Spinal cord (tissue), 10 donors: ENCODE measurements at places on chromosomes 5 and 9. TPM values are rescaled to one million over a fixed set of nuclear protein-coding genes. Genes with fewer than 3 reads are reported as not detected.

DNA sequence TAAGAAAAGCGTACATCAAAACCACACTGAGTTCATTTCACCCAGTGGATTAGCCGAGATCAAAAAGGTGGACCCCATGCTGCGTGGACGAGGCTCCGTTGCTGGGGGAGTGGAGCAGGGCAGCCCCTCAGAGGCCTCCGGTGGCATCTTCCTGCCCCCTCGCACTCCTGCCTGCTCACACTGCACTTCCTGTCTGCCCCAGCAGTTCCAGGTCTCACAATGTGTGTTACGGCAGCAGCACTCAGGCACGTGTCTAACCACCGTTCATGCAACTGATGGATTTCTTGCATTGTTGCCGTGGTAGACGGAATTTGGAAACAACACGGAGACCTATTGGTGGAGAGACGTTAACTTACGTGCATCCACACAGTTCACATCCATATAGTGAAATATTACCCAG is 196.6 kb upstream of the OTULINL start:
- DNase-seq: no peak
- H3K4me1 ChIP-seq: peaks cover 7% of the 10 kb centered on the region
- no peaks in the 10 kb centered on the region for H3K27me3 ChIP-seq
- H3K36me3 ChIP-seq: peaks cover 32% of the 10 kb centered on the region

DNA sequence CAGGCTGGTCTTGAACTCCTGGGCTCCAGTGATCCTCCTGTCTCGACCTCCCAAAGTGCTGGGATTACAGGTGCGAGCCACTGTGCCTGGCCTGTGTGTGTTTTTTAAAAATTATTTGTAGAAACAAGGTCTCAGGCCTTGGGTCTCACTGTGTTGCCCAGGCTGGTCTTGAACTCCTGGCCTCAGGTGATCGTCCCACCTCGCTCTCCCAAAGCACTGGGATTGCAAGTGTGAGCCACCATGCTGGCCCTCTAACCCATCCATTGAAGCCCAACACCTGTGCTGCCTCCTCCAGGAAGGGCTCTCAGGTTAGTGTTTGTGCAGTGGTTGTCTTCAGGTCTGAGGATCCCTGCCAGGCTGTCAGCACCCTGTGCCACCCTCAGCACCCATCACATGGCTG is 56.6 kb downstream of the CXXC5 start:
- H3K4me3 ChIP-seq: no peak overlapping the region
- DNase-seq: no peak
- no peaks in the 10 kb centered on the region for H3K36me3 ChIP-seq

- H3K27ac ChIP-seq: no peak overlapping the region
- H3K36me3 ChIP-seq: peaks cover 95% of the 10 kb centered on the region
- H3K4me1 ChIP-seq: no peaks in the 10 kb centered on the region
- no peak overlapping the region for H3K4me3 ChIP-seq
Measured at GRCh38 chr5:867300-867870, 16.6 kb upstream of the ZDHHC11 start.

DNA sequence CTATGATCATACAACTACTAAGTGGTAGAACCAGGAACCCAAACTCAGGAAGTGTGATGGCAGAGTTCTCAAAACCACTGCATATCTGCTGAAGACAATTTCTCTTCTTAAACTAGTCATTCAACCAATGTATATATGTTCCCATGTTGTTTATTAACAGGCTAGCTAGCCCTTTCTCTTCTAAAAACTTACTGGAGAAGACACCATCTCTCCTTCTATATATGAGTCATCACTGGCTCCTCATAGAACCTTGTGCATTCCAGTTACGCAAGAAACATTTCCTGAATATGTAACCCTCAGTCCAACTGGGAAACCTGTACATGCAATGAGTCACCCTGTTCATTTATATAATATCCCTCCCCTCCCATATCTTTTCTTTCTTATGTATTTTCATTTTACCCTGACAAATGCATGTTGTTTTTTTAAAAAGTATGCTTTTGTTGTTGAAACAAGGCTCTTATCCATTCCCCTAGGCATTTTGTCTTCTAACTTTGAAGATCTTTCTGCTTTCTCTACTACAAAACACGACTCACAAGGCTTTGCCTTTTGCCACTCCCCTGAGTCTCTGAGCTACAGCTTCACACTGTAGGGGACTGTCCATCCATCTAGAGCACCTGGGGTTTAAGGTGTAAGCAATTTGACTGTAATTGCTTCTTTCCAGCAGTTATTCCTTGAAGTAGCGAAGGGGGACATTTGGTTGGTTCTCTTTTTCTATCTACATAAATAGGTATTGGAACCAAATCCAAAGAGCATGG is 119.5 kb downstream of the ANXA1 start:
- no peaks in the 10 kb centered on the region for H3K36me3 ChIP-seq
- no peaks in the 10 kb centered on the region for H3K4me1 ChIP-seq
- H3K27me3 ChIP-seq: no peaks in the 10 kb centered on the region
- H3K27ac ChIP-seq: no peak overlapping the region
- no peak overlapping the region for H3K4me3 ChIP-seq

The PRR7 gene
- total RNA-seq: 4.3 TPM

DNA sequence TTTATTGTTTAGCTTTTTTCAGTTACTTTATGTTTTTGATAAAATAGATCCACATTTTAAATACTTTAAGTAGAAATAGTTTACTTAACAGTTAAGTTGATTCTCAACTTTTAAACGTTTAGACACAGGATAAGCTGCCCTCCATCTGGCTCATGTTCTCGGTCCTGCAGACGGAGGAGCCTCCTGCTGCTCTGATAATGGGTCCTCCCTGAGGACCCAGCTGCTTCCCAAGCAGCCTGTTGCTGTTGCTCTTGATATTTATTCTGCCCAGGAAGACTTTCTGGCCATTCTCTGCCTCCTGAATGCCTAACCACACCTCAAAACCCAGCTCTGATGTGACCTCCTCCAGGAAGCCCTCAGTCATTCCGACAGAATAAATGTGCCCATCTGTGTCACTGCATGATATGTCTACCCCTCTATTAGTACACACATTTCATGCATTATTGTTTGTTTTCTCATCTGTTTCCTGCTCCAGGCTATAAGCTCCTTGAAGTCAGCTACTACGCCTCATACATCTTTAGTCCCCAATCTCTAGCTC is 267.2 kb upstream of the MSX2 start:
- DNase-seq: no peak
- no peak overlapping the region for H3K27ac ChIP-seq
- H3K4me1 ChIP-seq: no peaks in the 10 kb centered on the region
- H3K4me3 ChIP-seq: no peak overlapping the region

The BTNL3 gene
- not detected for total RNA-seq

The FOXD4L3 gene
- total RNA-seq: 0.17 TPM

DNA sequence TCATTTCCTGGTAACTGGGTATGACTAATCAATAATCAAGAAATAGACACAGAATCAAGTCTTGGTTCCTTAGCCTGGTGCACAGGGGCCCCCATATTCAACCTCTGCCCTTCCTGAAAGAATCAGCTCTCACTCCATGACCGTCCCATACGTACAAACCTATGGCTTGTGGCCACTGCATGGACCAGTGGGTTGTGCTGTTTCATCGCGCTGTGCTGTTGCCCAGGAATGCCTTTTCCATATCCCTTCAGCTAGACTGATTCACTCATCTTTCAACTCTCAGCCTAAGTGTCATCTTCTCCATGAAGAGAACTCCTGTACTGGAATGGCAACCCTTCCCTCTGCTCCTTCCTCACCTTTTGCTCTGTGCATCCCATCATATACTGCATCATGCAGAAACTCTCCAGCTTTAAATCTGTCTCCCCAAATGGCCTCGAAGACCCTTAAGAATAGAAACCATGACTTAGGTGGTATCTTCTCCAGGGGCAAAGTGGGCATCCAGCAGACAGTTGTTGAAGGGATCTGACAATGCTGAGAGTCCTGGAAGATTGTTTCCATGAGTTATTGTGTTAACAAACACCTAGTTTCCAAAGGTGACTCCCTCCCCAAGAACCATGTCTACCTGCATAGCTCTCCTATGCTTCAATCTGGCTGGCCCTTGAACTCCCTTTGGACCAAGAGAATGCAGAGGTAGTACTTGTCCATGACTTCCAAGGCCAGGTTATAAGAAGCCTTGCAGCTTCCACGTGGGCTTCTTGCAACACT is 180.8 kb downstream of the ACTL7B start:
- no peak overlapping the region for H3K4me3 ChIP-seq
- H3K4me1 ChIP-seq: peaks cover 3% of the 10 kb centered on the region

DNA sequence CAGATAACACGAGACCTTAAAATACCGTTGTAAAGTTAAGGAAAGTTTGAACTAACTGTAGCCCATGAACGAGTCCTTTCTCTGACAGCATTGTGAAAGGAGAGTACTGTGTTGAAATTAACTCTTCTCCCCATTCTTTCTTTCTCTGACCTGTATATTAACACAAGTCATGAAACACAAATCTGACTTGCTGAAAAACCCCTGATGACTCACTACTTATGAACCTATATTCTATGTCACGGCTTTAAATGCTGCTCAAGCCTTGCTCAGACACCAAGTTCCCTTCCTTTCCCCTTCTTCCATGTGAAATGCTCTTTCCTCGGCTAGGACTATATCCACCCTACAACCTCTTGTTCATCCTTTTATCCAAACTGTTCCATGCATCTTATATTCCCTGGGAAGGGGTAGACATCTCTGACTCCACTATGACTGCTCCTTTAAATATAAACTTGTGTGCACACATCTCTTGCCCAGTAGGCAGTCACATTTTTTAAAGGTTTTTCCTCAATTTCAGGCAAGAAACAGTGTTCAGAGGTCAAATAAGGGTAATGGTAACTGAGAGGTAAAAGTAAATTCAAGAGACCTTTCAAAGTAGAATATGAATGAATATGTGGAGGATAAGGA is 142.9 kb downstream of the NFIB start:
- H3K36me3 ChIP-seq: no peaks in the 10 kb centered on the region
- no peaks in the 10 kb centered on the region for H3K4me1 ChIP-seq
- DNase-seq: no peak
- H3K27ac ChIP-seq: no peak overlapping the region
- H3K4me3 ChIP-seq: no peak overlapping the region

- H3K4me3 ChIP-seq: no peak overlapping the region
- DNase-seq: no peak
- no peaks in the 10 kb centered on the region for H3K4me1 ChIP-seq
- no peaks in the 10 kb centered on the region for H3K36me3 ChIP-seq
Measured at GRCh38 chr9:16768816-16769215, 101.7 kb downstream of the BNC2 start.

The ACTBL2 gene
- total RNA-seq: not detected

GRCh38 chr9:109887079-109887478 is 107.1 kb downstream of the PALM2AKAP2 start:
- peaks cover 2% of the 10 kb centered on the region for H3K4me1 ChIP-seq
- no peaks in the 10 kb centered on the region for H3K36me3 ChIP-seq
- DNase-seq: no peak

DNA sequence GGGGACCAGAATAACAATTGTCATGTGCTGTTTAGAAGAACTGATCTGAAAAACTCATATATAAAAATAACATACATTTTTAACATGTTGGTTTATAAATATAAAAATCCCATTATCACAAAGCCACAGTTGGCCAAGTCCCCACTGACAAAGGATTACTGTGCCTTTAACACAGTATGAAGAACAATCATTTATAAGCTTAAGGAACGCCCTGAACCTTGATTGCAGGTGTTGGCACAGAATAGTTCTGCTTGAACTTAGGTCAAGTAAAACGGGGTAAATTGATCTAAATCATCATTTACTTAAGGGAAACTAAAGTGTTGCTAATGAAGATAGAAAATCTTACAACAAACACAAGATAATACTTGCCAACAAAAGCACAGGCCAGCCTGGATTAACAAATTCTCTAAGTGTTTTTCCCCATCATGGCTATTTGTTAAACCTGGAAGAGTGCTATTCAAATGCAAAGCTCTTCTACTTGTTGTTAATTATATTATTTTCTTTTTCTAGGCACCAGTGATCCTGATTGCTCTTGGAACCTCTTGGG is 46.1 kb downstream of the ASTN2 start:
- no peaks in the 10 kb centered on the region for H3K4me1 ChIP-seq
- no peak for DNase-seq
- H3K4me3 ChIP-seq: no peak overlapping the region
- no peaks in the 10 kb centered on the region for H3K36me3 ChIP-seq
- H3K27me3 ChIP-seq: no peaks in the 10 kb centered on the region
- H3K27ac ChIP-seq: no peak overlapping the region

DNA sequence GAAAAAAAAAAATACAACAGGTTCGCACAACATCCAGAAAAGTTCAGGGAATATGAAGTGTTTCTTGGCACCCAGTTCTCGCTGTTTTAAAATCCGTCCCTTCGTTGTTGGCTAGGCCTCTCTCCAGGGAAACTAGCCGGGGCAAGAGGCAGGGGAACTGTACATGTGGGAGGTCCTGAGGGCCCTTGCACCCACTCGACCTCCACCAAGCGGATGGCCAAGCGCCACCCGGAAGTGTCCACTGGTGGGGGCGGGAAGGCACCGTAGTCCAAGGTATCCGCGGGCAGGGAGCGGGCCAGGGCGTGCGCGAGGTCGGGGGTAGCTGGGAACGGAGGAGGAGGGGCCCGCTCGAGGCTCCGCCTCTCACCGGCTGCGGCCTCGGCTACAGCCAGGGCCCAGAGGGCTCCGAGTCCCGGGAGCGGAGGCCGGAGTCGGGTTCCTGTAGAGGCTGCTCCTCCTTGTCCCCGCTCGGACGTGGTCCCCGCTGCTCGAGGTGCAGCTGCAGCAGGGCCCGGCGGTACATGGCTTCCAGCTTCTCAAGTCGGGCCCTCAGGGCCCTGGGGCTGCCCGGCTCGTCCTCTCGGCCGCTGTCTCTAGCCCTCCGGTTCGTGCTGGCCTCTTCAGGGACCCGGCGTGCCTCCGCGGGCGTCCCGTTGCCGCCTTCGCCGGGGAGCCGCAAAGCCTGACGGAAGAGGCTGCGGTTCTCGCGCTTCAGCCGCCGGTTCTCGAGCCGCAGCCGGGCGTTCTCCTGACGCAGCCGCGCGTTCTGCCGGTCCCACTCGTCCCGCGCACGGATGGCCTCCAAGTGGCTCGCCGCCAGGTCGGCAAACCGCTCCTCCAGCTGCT is 720 bp downstream of the TUSC1 start:
- no peaks in the 10 kb centered on the region for H3K27me3 ChIP-seq
- peaks cover 9% of the 10 kb centered on the region for H3K4me1 ChIP-seq
- H3K36me3 ChIP-seq: no peaks in the 10 kb centered on the region
- peak overlapping the region; percentile 92 for H3K27ac ChIP-seq
- peak overlapping the region; percentile 79 for H3K4me3 ChIP-seq

DNA sequence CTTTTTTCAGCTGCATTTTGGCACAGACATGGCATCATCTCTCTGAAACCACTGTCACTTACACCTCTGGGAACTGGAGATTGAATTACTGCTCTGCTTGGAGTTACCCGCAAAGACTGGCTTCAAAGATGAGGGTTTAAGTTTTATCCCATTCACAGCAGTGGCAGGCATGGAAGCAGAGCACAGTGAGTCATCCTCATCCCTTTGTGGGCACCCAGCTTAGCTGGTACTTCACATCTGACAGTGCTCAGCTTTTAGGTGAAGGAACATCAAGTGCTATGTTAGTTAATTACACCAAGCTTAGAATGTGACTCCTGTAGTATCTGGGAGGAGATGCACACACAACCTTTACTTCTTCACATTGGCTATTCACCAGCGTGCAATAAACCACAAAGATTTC is 24.8 kb upstream of the ALDH1A1 start:
- no peak overlapping the region for H3K27ac ChIP-seq
- H3K4me3 ChIP-seq: no peak overlapping the region
- H3K4me1 ChIP-seq: no peaks in the 10 kb centered on the region
- no peaks in the 10 kb centered on the region for H3K36me3 ChIP-seq
- no peak for DNase-seq
